ENCODE measurements at places on chromosomes 7 and 10.

- DNase-seq: no peak
Measured at GRCh38 chr7:106464651-106465050, 179.9 kb upstream of the NAMPT start.

GRCh38 chr7:104267701-104268368 is 60.0 kb upstream of the ORC5 start:
- no peak for DNase-seq

DNA sequence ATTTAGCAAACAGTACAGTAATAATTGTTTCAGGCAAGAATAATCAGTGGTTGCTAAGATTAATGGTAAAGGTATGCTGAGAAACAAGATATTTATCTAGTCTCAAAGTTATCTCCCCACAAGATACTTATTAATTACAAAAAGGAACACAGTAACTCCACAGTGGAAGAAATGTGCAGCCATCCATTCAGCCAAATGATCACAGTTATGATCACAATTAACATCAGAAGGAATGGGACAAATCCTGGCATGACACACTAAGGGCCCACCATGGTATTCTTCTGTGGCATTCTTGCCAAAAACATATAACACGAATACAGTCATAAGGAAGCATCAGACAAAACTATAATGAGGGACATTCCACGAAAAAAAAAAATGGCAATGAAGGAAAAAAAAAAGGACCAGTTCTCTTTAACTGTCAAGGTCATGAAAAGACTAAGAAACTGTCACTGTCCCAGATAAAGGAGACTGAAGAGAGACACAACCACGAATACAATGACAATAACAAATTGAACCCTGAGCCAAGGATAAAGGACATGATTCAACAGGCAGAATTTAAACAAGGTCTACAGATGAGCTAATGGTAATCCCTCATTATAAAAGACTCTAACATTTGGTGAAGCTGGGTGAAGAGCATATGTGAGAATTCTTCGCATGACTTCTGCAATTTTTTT is 20.9 kb downstream of the NUDCD3 start:
- no peak for DNase-seq

GRCh38 chr10:66927251-66927935 is 1.6 kb downstream of the LRRTM3 start:
- no peak for DNase-seq

- DNase-seq: no peak
Measured at GRCh38 chr10:26567351-26567721, 129.2 kb downstream of the APBB1IP start.

DNA sequence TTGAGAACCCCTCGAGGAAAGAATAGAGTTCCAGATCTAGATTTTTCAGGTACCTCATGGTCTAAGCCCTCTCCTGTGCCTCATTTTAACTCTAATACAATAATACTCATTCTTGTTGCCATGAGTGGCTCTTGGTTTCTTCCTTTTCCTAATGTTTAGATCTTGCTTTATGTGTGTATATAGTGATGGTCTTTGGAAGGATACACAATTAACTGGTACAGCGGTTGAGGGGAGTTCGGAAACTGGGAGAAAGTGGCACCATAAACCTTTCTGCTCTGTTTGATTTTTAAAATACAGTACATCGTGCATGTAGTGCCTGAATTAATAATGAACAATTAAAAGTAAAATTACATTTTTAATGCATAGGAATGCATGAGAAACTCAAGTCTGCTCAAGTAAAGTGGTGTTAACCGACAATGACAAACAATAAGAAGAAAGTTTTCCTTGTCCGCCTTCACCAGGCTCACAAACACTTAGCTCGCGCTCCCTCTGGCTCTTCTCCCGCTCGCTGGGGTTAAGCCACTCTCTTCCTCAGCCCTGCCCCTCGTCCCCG is 386 bp upstream of the EIF4EBP2 start:
- DNase-seq: no peak

- DNase-seq: no peak
Measured at GRCh38 chr7:121126801-121127534, 138.5 kb downstream of the CPED1 start.

DNA sequence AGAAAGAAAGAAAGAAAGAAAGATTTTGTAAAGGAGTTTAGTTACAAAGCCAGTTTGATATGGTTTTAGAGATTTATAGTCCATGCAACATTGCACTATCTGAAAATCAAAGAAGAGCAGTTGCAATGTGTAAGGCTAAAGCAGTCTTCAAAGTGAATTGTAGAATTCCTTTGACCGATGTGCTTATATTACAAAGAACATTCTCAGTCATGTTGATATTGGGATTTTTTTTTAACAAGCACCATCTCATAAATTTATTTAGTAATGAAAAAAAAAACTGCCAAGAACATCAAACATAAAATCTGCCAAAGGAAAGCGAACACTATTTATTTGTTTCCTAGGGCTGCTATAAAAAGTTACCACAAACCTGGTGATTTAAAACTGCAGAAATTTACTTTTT is 133.3 kb downstream of the DGKB start:
- no peak for DNase-seq

DNA sequence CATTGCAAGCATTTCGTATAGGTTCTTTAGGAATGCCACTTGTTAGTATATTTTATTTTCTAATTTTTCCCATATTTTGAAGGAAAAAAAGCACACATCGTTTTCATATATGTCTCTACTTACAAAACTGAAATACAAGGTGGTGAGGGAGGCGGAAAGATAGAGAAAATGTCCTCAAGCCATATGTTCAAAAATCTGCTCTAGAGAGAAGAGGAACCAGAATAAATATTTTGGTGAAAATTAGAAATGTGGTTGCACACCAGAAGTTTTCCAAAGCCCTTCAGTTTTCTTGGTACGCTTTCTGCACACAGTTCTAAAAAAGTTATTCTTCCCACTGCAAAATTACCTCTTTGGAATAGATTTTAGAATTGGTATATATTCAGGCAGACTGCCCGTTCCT is 107.4 kb upstream of the RHOBTB1 start:
- no peak for DNase-seq

GRCh38 chr7:47570649-47571050 is 11.3 kb downstream of the TNS3 start:
- DNase-seq: no peak

DNA sequence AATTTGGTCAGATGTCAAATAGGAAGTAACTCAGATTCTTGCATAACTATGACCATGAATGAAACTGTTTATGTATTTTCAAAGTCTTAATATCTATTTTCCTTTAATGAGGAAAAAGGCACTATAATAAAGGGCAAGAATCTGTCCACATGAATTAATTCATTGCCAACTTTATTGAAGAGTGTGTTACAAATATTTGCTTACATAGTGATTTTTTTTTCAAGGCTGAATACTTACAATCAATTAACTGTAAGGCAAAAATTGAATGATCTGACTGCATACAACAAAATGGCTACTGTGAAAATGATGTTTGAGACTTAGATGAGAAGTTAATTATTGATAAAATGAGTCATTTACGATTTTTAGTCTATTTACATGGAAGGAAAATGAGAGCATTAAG is 475.0 kb downstream of the DNAJB9 start:
- no peak for DNase-seq

DNA sequence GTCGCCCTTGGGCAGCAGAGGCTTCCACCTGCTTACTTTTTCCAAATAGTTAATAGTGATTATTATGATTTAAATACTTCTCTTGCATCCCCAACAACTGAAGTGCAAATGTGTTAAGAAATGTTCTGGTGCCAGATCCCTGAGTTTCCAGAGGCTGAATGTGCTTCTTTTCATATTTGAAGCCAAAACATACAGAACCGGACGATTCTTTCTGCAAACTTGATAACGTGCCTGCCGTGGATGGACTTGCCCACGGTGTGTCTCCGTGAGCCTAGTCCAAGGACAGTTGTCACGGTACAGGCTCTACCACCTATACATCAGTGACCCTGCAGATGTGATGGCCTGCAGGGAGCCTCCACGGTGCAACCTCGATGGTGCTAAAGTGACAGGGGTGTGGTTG is 198.6 kb upstream of the LYZL2 start:
- no peak for DNase-seq

- no peak for DNase-seq
Measured at GRCh38 chr10:131018886-131019500, 292.5 kb downstream of the TCERG1L start.

- DNase-seq: peak; percentile 90
Measured at GRCh38 chr10:69408318-69409175, 8.2 kb downstream of the TACR2 start.

DNA sequence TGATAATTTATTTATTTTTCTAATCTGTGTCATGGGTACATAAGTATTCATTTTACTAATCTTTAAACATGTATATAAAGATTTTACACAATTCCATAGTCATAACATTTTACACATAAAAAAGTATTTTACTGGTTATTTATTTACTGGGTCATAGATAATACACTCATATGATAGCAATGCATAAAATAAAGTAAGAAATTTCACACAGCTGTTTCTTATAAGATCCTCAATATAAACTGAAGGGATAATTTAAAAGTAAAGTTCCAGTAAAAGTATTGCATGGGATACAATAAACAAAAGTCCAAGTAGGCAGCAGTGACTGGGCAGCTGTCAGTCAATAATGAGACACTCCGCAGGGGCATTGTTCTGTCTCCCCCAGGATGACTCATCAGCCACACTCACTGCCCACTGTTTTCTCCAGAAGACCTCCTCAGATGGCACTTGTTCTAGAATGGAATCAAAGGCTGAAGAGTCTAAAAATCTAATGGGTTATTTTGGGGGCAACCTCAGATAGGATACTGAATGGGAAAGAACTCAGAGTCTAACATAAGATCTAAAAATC is 32.7 kb downstream of the DPY19L1 start:
- no peak for DNase-seq

DNA sequence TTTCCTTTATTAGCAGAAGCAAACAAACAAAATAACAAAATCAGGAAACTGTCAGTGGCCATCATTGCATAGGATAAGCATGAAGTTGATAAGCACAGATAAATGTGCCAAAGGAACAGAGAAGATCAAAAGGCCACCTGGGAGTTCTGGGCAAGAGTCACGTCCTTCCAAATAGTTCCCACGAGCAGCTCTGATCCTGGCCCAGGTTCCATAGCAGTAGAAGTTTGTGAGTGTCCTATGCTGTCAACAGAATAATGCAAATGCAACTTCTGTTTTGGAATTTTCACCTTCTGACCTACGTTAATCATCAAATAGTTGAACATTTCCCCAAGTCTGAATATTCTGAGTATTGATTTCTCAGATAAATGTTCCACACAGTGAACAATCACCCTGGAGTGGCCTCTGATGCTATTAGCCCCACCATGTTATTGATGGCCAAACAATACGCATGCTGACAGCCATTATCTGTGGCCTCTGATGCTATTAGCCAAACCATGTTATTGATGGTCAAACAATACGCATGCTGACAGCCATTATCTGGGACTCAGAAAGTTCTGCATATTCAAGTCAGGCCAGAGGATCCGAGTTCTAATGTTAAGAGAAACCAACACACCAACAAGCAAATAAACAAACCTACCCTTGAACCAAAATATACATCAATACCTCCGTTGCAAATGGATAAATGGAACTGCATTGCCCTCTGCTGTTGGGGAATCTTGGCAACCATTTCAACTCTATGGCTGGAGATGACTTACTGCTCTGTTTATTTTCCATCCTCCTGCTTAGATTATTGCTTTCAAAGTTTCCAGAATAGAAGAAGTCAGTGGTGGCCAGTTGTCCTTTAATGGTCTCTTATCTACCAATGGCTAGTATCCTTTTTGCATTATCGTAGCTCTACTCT is 63.3 kb downstream of the MRC1 start:
- no peak for DNase-seq

- DNase-seq: no peak
Measured at GRCh38 chr7:31054608-31055278, 2.6 kb downstream of the ADCYAP1R1 start.

DNA sequence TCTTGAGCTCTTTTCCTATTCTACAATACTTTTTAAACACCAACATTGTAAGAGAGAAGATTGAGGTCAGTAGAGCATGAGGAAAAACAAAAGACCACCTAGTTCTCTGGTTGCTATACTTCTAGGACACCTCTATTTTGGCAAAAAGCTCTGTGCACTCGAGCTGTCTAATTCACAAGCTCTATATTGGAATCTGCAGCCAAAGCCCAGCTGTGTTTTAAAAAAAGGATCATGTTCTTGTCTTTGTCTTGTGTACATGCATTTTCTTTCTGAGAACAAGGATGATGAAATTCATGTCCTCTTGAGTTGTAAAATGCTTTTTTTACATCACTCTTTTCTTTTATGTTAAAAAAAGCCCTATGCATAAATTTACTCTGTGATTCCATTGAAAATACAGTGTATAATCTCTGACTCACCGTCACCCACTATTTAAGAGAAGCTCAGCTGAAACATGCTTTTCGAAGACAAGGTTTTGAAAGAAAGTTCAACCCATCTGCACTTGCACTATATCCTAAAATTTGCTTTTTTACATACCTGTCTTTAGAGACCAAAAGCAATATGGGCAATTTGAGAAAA is 215.5 kb upstream of the VSTM2A start:
- DNase-seq: no peak

DNA sequence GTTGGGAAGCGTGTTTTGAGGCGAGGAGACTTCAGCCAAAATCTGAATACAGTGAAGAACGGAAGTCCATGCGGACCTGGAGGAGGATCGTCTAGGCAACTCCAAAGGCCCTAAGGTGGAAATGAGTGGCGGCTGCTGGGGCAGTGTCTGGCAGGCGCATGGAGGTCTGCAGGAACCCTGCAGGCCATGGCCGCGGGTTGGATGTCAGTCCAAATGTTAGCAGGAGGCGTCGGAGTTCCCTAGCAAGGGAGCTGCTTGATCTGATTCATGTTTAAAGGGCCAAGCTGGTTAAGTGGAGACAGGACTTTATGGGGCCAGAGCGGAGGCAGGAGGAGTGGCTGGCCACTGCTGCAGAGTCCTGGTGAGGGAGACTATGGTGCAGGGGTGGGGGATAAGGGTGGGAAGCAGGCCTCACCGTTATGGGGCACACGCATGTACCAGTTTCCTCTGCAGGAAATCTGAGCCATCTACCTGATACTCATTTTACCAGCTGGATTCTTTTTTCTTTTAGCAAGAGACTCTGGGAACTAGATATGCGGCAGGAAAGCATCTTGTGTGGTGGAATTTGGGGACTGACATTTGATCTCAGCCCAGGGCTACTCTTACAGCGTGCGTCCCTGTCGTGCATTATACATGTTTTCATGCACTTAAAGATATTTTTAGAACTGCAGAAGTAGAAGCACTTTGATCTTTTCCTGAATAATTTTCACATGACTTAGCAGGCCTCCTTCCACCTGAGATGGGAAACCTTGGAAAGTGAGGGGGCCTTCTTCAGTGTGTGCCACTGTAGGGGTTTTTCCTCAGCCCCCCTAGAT is 6.6 kb upstream of the REPIN1 start:
- DNase-seq: no peak
